ENCODE measurements at places on chromosomes 6 and 20.

DNA sequence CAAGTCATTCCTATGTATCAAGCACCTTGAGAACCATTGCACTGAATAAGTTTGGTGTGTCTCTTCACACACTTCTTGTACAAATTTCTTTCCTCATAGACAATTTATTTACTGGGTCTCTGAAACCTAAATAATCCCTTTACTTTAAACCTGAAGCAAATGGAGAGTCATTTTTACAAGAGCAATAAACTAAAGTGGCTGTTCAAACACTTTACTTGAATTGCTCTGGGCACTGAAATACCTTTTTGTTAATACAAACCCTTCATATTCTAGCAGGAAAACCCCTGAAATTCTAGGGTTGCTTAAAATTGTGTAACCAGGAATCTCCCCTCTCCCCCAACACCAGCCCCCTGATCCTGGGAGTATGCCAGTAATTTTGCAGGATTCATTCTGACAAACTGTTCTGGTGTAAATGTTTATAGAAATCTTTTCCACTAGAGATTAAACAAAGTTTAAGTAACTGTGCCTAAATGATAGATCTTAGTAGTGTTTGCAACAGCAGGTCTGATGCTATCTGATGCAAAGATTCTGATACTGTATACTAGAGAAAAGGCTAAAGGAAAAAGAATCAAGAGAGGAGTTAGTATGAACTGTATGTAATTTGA, 13.4 kb downstream of the RSPO3 start:
- no peak for DNase-seq

DNA sequence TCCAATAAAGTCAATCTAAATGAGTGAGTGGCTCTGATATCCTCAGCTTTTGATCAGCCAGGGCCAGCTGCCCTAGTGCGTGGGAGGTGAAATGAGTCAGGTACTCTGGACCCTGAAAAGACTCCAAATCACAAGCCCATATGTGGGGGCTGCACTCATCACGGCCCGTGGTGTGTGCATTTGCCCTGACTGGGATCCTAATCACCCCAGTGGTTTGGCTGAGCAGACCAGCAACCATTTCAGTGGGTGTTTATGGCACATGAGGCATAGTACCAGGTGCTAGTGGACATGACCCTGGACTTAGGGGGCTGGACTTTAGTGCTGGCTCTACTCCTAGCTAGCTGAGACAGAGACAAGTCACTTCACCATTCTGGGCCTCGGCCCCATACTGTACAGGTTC, 39.4 kb downstream of the SCML4 start:
- DNase-seq, result no peak

- DNase-seq, result no peak
These were observed 75.1 kb downstream of the ZMYND8 start for GRCh38 chr20:47281376-47281775.

GRCh38 chr6:122459240-122459639, 12.4 kb downstream of the SERINC1 start:
- no peak for DNase-seq

- no peak for DNase-seq
These were observed 53.0 kb downstream of the SASH1 start for GRCh38 chr6:148395583-148396101.

DNA sequence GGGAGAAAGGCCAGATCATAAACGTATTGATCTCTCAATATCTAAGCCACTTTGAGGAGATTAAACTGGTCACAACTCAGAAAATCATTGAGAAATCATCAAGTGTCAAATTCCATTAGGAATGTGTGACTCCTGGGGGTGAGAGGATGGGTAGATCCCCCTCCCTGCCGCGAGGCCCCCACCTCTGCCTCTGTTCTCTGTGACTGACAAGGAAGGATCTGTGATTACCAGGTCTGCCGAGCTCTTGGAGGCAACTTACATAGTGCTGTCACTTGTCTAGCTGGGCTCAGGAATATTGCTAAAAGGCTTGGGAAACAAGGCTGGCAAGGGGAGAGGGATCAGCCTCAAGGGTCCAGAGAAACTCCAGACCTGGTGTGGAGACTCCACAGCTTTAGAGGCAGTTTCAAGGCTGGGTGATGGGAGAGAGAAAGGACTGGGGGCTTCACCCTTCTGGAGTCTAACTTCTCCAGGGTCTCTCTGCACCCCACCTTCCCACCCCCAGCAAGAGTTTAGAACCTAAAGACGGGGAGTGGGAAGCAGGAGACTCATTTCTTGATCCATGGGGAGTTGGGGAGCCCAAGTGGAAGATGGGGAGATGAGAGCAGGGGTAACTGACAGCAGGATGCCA, 11.6 kb upstream of the ARMC12 start:
- DNase-seq, result no peak

- no peak for DNase-seq
These were observed 139.2 kb downstream of the BACH2 start for GRCh38 chr6:90157441-90157840.

DNA sequence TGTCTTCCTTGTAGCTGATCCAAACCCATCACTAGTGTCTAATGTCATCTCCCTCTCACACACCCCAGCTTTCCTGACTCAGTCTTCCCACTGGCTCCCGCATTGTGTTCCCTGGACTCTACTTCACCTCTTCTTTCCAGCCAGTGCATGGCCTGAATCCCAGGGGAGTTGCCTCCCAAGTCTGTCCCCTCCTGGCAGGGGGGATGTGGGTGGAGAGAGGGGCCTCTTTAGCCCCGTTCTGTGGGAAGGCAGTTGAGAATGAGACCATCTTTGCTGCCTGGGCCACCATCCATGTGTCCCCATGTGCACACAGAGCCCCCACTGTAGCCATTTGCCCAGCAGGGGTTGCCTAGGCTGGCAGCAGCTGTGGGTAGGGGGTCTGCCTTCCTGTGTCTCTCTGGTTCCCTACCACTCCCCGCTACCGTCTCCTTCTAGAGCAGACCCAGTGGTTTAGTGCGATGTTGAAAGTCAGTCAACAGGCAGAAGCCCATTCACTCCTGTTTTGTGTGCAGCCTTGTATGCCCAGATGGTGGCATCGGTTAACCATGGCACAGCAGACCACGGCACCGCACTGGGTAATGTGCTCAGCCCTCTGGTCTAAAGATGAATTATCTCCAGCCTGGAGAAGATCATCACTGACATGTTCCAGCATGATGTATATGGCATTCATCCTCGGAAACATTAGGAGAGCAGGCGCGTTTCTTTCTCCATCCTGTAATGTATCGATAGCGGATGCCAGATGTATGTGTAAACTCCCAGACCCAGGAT, 178.8 kb upstream of the SNX9 start:
- no peak for DNase-seq

GRCh38 chr20:24968278-24968800, 19.3 kb downstream of the CST7 start:
- DNase-seq, result no peak

DNA sequence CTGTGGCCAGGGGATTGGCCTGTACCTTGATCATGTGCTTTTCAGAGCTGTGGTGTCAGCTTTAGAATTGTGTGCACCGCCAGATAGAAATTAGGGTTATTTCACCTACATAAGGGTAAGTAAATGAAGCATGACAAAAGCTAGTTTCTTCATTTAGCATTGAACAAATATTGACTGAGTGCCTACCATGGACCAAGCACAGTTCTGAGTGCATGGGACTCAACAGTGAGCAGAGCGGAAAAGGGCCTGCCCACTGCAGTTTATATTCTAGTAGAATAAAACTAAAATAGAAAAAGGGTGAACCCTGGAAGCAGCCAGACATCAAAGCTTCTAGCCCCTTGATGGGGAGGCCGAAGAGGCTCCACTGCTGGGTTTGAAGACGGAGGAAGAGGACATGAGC, 25.6 kb downstream of the ECT2L start:
- no peak for DNase-seq

DNA sequence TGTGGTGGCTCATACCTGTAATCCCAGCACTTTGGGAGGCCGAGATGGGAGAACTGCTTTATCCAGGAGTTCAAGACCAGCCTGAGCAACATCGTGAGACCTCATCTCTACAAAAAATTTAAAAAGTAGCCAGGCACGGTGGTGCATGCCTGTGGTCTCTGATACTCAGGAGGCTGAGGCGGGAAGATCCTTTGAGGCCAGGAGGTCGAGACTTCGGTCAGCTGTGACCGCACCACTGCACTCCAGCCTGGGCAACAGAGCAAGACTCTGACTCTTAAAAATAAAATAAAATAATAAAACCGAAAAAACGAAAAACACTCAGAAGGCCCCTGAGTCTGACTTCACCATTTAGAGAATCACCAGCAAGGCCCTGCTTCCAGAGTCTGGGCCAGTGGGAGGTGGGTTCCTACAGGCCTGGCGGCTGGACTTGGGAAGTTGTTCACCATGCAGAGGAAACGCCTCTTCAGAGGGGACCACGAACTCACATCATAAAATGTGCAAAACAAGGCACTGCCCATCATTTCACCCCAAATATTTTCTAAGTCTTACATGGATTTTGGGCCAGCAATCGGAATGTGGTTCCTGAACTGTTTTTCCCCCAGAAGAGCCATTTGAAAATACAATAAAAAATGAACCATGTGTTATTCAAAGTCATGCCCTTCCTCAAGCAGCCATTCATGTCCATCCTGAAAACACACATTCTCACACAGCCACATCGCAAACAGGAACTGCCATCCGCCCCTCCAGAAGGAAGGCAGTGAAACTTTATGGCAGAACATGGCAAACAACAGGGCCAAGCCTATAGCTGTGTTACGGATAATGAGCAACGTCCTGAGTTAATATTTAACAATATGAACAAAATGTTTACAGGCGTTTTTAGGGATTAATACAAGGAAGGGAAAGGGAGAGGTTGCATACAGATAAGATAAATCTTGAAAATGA, 57.8 kb downstream of the SLC22A23 start:
- DNase-seq, result no peak

DNA sequence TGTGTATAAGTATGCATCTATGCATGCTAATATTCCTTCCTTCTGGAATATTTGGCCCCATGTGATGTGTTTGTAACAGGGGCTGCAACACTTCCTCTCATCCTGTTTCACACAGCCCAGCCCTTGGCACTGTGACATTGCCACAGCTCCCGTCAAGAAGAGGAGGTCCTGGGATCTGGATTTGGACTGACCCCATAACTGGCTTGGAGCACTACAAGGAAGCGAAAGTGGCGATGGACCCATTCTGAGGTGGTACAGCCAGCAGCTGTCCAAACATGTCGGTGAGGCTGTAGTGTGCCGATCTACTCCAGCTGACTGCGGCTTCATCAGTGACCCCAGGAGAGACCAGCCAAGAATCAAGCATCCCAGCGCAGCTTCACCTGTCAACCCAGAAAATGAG, 18.2 kb downstream of the SYNDIG1 start:
- DNase-seq, result no peak

- DNase-seq, result no peak
These were observed 123.4 kb upstream of the ECI2 start for GRCh38 chr6:4258733-4259132.

DNA sequence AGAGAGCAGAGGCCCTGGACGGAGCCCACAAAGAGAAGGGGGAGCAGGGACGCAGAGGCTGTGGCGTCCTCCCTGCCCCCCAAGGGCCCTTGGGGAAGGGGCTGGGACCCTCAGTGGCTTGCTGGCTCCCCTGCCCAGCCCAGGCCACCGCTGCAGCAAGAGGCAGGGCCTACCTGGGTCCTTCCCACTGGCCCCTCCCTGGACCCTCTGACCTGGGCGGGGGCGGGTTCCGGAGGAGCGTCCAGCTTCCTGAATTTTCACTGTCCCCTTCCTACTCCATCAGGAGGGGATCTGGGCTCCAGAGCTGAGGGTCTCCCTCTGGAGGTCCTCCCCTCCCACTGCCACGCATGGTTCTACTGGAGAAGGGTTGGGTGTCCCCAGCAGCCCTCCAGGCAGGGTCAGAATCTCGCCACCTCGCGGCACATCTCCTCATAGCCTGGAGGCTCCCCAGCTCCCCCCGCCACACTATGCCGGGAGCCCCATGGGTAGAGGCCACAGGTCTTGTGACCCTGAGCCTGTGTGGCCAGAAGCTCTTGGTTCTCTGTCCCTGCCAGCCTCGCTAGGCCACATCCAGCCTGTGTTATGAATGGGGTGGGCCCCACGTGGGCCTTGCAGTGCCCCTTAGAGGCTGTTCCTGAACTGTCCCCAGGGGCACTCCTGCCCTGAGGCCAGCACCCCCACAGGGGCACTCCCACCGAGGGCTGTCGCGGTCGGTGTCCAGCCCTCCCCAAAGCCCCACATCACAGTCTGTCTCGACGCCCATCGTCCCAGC, 1.0 kb upstream of the SOX18 start:
- DNase-seq, result no peak

GRCh38 chr6:13795041-13795750, 19.2 kb downstream of the MCUR1 start:
- DNase-seq, result peak; percentile 25

DNA sequence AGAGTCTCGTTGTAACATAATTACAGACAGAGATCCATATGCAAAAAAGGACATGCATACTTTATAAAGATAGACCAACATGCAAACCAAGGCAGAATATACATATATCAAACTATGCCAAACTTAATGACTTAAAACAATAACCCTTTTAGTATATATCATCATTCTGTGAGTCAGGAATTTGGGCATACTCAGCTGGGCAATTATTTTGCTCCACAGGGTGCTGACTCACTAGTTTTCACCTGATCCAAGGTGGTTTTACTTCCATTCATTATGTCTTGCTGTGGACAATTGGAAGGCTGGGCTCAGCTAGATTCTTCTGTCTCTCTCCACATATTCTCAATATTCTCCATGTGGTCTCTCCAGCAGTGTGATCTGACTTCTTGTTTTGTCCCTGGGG, 41.2 kb upstream of the RNF146 start:
- no peak for DNase-seq

- no peak for DNase-seq
These were observed 277.7 kb downstream of the NRN1 start for GRCh38 chr6:5729080-5729434.

GRCh38 chr6:33757906-33758305, 11.2 kb upstream of the IP6K3 start:
- DNase-seq, result no peak

DNA sequence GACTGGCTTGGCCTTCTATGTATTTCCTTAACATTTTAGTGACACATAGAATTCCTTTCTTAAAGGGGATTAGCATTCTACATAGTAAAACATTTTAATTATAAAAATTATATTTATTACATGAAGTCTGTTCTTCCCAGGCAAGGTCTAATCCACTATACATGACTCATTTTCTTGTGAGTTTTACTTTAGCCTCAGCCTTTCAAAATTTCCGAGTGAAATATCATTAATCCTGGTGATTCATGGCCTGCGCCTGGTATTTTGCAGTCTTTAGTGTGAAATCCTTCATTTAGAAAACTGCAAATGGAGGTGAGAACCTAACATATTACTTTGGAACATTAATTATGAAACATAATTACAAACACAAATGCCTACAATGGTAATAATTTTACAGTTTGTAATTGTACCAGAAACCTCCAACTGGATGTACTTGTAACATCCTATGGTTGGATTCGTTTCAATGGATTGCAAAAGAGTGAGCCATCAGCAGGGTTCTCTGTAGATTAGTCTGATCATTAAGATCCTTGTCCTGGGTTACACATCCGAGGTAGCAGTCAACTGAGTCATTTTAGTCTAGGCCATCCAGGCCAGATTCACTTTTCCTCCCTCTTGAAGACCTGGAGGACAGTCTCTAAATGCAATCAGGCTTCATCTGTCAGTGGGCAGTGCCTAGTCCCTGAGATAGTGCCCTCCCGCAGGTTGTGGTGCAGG, 272.0 kb downstream of the PACRG start:
- no peak for DNase-seq

GRCh38 chr6:101011186-101011585, 130.1 kb upstream of the ASCC3 start:
- no peak for DNase-seq

GRCh38 chr6:129525055-129525454, 184.9 kb downstream of the ARHGAP18 start:
- DNase-seq, result no peak

GRCh38 chr20:49285233-49285668, 7.4 kb upstream of the ZNFX1 start:
- no peak for DNase-seq
